ENCODE measurements at places on chromosomes 16 and 17.

DNA sequence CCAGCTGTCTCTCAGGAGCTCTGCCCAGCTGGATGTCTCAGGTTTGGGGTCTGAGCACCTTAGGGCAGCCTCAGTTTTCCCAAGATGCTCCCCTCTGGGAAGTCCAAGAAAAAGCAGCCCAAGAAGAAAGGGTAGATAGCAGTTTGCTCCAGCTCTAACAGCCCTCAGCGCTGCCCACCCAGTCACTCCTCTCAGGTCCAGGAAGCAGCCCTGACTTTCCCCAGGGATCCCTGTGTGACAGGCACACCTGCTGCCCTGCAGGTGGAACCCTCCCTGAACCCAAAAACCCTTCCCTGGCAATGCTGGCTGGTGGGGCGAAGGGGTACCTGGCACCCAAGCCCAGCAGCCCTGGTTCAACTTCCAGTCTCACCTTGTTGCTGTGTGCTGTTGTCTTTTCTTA, 48.1 kb downstream of the BEAN1 start:
- no peak for DNase-seq

DNA sequence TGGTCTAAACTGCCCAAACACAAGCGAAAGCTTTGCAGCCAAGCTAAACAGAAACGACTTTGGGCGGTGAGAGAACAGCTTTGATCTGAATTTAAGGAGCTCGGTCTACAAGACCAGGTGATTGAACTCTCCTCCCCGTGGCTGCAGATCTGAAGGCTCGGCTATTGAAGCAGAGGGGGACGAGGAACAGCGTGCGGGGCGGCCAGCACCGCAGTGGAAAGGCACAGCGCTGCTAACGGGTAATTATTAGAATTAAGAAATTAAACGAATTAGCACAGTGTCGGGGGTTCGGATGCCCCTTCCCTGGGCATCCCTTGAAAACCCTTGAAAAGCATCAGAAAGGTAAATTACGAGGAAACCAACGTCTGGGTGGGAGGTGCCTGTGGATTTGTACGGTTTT, 431 bp downstream of the TEKT3 start:
- no peak for DNase-seq

DNA sequence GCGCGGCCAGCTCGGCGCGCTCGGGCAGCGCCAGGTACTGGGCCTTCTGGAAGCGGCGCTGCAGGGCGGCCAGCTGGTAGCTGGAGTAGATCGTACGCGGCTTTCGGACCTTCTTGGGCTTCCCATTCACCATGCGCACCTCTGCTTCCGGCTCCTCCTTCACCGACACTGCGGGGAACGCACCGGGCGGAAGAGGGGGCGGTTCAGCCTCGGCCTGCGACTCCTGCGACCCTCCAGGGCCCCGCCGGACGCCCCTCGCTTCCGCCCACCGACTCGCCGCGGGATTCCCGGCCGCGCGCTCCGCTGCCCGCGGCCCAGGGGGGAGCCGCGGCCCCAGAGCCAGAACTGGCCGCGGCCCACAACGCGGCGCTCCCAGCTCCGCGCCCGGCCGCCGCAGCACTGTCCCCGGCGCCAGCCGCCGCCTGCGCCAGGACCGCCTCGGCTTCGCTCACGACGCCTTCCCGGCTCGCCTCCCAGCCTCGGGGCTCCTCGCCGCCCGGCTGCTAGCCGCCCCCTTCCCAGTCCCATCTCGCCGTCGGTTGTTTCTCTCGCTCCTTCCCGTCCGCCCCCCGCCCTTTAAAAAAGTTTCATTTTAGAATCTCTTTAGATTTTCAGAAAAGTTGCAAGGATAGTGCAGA, 1.5 kb downstream of the DLX3 start:
- DNase-seq: no peak

DNA sequence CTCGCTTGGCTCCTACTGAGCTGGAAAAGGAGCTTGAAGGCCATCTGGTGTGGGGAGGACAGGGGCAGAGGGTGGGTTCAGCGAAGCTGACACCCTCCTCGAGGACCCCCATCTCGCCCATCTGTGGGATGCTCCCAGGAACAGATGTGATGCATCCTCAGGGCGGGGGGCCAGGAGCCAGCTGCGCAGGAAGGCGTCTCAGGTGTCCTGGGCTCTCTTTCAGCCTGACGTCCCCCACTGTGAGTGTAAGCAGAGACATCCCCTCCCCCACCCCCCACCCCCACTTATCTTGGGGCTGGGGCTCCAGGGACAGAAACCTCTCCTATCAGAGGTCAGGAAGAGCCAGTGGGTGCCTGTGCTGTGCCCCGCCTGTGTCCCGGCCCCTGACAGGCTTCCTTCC, 16.2 kb downstream of the KIF19 start:
- DNase-seq: no peak

DNA sequence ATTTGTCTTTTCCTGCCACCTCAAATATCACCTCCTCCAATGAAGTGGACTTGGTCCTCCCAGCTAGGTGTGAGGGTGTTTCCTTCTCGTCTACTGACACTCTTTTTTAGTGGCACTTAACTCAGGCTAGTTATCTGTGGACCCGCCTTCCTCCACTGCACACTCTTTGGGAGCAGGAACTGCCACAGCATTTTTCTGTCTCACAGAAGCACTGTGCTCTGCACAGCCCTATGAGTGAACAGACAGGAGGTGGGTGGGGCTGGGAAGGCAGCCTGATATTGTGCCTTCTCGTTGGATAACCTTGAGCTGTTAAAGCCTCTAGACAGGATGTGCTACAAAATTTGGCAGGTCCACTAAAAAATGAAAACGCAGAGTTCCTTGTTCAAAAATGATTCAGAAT, 31.9 kb upstream of the HOXB13 start:
- no peak for DNase-seq

DNA sequence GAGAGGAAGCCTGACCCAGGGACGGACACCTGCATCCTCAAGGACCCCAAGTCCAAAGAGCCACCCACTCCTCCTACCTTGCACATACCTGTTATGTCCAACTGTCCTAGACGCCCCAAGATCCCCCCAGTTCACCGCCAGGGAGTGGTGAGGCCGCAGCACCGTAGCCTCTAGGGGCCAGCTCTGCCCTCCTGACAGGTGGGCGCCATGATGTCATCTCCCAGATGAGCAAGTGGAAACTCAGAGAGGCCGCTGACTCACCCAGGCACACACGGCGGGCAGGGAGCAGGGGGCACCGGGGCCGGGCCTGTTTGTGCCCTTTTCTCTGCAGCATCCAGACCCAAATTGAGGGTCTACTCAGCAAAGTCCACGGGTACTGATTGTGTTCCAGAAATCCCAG, 4.8 kb upstream of the ZNF469 start:
- DNase-seq: no peak

GRCh38 chr17:68613739-68614298, 12.7 kb upstream of the FAM20A start:
- no peak for DNase-seq

DNA sequence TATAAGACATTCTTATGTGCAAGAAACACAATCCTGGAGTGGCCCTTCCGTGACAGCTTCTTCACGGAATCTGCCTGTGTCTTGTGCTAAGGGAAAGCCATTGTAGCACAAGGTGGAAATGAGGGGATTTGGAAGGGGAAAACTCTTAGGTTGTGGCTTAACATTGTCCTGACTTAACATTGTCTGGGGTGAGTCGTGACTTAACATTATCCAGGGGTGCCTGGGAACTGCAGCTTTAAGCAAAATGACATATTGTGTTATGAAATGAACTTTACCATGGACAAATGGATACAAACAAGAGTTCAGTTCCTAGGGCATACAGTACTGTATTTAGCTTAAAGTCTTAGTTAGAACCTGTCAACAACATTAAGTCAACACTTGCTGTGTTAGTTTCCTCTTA, 323.9 kb downstream of the CPPED1 start:
- no peak for DNase-seq

GRCh38 chr16:4344983-4345835, 5.9 kb downstream of the PAM16 start:
- DNase-seq: no peak

- no peak for DNase-seq
Measured at GRCh38 chr17:27481327-27481726, 25.1 kb downstream of the KSR1 start.

GRCh38 chr16:16045879-16046278, 96.5 kb downstream of the ABCC1 start:
- no peak for DNase-seq

- peak; percentile 28 for DNase-seq
Measured at GRCh38 chr16:67326472-67327309, at the start of the genes KCTD19 and LRRC36. TSS of gene KCTD19 (minus strand) at chr16:67326741. CDS start at chr16:67326707, 34 bp downstream. TSS of gene LRRC36 (plus strand) at chr16:67326815. CDS start at chr16:67326863, 48 bp downstream.

- peak; percentile 77 for DNase-seq
Measured at GRCh38 chr17:64020056-64020766, at the start of gene ICAM2. TSS of gene ICAM2 (minus strand) at chr17:64020633. CDS start at chr17:64006691, 13,942 bp downstream.

DNA sequence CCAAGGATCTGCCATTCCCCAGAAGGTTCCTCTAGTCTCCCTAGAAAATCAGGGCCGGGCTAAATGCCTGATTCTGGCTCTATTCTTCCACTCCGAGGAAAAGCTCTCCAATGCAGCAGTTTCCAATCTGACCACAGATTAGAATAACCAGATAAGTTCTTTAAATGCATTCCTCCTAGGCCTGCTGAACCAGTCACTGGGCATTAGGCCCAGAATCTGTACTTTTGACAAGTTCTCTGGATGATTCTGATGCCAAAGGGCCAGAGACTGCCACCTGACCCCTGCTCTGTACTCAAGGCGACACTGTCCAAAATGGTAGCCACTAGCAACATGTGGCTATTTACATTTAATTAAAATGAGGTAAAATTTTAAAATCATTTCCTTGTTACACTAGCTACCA, 22.3 kb downstream of the MAP3K14 start:
- DNase-seq: no peak

DNA sequence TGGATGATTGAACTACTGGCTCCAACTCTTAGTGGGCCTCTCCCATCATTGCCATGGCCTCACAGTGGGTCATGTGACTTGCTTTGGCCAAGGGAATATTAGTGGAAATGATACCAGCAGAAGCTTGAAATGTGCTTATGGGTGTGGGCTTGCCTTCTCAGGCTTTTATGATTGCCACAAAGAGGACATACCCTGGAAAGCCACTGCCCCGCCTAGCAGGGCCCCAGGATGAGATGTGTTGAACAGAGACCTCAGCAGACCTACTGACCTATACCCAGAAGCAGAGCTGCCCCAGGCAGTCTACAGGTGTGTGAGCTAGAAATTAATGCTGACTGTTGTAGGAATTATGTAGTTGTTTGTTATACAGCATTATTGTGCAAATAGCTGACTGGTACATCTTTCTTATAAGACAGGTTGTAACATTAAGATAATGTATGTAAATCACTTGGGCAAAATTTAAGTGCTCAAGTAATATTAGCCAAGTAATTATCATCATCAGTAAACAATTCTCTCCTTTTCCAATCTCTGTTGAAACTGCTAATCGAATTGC, 67.8 kb upstream of the CDH5 start:
- no peak for DNase-seq

- DNase-seq: no peak
Measured at GRCh38 chr16:18782697-18783429, 7.3 kb downstream of the RPS15A start.

- no peak for DNase-seq
Measured at GRCh38 chr16:11639925-11640899, 28.0 kb upstream of the SNN start.

DNA sequence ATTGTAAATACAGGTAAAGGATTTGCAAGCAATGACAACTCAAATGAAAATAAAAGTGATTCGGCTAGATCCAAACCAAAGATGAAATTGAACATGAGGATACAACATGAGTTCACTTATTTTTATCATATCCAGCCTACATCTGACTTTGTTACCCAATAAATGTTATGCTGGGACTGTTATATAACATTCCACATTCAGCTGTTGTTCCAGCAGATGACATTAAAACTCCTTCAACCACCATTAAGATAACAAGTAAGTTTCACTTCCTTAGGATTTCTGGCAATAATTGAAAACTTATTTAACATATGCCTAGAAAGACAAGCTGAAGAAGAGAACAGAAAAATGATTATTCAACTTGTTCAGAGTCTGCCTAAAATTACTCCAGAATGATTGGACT, 729.4 kb downstream of the CDH11 start:
- no peak for DNase-seq

GRCh38 chr16:14344945-14345344, 273.8 kb downstream of the MRTFB start:
- no peak for DNase-seq

DNA sequence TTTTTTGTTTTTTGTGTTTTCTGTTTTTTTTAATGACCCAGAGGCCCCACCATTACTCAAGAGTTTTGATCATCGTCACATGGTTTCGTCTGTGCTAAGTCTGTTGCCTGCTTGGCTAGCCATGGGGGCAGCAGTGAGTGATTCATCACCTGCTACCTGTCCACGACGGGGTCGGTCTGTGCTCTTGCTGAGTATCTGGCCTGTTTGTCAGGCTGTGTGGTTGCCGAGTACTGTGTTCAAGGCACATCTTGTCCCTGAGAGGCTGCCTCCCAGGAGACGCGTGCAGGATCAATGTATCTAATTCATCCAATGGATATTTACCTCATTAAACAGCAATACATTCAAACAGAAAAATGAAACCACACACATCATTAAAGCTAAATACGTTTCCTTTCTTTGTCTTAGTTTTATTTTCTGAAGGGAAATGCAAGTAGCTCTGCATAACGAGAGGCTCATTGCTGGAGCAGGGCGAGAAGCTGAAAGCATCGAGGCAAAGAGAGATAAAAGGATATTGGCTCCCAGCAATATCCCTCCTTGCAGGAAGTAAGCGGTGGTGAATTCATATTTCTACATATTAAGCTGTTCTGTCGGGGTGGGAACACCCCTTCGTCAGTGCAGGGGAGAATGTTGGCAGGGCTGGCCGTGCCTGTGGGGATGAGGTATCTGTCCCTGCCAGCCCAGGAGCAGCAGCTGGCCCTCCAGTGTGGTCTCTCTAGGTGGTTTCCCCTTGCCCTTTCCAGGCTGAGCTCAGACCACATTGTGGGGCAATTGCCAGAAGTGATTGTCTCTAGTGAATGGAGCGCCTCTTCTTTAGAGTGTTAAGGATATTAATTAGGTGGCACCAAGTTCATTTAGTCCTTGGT, 166.2 kb upstream of the ASIC2 start:
- no peak for DNase-seq

DNA sequence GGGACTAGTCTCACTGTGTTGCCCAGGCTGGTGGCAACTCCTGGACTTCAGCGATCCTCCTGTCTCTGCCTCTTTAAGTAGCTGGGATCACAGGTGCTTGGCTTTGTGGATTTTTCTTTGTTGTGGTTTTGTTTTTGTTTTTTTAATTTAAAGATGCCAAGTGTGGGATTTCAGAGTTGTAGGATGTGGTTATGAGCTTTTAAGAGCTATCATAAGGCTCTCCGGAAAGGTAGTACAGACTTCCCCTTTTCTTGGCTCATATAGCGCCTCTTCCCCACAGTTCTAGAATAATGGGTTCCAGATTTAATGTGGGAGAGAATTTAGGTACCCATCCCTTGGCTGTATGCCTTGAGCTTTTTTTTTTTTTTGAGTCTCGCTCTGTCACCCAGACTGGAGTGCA, 17.1 kb downstream of the AKAP1 start:
- no peak for DNase-seq

Measured in stimulated activated CD8-positive, alpha-beta memory T cell treated with anti-CD3 and anti-CD28 coated beads, Interleukin-15, amount 100 ng/mL, for 4 hours (primary cell).